Hypothalamus (tissue), 51 donors: ENCODE measurements at places on chromosomes 4 and X.

- DNase-seq = no peak
Observed at GRCh38 chr4:159484864-159485263, 382.0 kb downstream of the RAPGEF2 start.

DNA sequence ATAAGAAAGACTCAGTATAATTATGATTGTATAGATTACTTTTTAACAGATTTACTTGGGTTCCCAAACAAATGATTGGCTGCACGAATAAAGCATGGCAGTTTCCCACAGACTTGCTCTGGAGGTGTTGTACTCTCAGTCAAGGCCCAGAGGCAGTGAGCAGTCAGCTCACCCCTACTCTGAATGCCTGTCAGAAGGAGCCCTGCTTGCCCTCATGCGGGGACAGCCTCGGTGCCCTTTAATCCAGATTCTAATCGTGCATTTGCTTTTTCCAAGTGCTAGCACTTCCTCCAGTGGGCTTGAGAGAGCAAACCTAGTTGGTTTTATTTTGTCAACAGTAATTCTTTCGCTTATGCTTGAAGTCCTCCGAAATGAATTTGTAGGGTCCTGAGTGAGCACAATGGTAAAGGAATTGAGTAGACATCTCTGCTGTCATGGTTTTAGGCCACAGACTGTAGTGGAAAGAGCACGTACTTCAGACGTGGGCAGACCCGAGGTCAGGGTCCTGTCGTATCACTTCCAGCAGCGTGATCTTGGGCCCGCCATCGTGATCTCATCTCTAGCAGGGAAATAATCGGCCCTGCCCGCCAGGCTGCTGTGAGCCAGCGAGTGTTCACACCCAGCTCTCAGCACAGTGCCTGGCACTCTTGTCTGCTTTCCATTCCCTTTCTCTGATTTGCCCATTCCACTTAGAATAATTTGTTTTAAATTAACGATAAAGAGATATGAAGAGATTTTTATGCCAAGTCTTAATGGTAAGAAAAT is 48.3 kb downstream of the GRK4 start:
- DNase-seq = no peak

DNA sequence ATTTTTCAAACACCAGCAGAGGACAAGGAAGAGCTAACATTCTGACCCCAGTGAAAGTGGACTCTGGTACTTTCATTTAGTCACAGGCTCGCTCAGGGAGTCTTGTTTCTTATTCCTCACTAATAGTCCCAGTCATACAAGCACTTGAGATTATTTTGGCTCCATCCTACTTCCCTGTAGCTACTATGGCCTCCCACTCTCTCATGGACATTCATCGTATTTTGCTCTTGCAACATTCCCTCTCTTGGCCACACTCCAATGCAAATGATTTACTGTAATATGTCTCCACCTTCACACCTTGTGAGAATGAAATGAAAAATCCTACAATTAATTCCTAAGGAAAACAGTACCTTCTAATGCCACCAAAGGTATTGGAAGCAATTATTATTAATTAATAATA is 21.3 kb downstream of the PLRG1 start:
- DNase-seq = no peak

- no peak for DNase-seq
Observed at GRCh38 chr4:160956875-160957274, 1206.9 kb downstream of the FSTL5 start.

GRCh38 chr4:90227177-90227576 is 100.0 kb downstream of the CCSER1 start:
- DNase-seq = no peak

GRCh38 chr4:26877961-26878360 is 17.3 kb downstream of the STIM2 start:
- DNase-seq = no peak

DNA sequence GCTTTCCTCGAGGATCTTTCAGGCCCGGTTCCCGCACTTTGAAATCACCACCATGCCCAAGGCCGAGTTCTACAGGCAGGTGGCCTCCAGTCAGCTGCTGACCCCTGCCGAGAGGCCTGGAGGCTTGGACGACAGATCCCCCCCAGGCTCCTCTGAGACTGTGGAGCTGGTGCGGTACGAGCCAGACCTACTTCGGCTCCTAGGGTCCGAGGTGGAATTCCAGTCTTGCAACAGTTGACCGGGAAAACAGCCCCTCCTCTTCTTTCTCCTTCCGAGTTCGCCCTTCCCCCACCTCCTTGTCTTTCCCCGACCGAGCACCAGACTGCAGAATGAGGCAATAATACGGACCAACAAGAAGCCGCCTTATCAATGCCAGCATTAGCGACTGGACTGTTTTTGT is 54.4 kb downstream of the ELF4 start:
- DNase-seq = no peak

- no peak for DNase-seq
Observed at GRCh38 chr4:20831746-20832145, 131.5 kb downstream of the PACRGL start.

- no peak for DNase-seq
Observed at GRCh38 chr4:76341063-76341462, 34.5 kb downstream of the STBD1 start.

DNA sequence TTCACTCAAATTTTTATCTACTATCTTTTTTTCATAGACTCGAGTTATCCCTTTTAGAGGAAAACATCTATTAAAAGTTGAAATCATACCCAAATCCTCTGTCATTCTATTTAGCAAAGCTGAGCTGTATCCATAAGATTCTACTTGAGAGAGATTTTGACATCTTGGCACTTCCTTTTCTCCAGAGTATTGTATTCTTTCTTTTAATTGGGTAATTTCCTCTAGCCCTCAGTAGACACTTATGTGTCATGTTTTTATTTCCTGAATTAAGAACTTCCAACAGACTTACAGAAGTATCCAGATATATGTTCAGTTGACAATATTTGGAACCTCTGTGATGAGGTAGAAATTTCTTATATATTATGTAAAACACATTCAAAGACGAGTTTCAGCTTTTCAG is 201.6 kb upstream of the NR3C2 start:
- no peak for DNase-seq

DNA sequence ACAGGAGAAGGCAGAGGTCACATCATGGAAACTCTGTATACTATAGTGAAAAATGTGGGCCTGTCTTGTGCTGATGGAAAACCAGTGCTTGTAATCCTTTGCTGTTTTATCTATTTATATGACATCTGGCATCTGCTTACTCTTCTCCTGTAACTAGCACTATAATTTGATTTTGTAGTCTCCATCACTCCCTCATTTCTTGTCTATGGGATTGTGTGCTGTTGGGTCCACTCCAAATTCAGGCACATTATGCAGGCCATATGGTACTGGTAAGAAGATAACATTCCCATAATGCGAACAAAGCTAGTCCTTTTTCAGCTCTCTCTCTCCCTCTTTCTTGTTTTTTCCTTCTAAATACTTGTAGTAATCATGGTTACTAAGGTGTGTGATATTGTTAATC is 581.2 kb upstream of the IGFBP7 start:
- no peak for DNase-seq

DNA sequence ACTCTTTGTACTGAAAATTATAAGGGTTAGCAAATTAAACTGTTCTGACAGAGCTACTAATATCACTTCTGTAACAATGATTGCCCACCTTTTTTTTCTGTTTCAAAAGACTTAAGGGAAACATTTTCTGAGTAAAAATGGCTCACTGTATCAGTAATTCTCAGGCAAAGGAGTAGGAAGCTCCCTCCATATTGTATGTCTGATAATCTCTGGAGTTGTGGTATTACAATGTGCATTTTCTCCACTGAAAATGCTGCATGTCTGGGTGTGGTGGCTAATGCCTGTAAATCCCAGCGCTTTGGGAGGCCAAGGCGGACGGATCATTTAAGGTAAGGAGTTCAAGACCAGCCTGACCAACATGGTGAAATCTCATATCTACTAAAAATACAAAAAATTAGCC is 4.4 kb upstream of the STAP1 start:
- DNase-seq = no peak

DNA sequence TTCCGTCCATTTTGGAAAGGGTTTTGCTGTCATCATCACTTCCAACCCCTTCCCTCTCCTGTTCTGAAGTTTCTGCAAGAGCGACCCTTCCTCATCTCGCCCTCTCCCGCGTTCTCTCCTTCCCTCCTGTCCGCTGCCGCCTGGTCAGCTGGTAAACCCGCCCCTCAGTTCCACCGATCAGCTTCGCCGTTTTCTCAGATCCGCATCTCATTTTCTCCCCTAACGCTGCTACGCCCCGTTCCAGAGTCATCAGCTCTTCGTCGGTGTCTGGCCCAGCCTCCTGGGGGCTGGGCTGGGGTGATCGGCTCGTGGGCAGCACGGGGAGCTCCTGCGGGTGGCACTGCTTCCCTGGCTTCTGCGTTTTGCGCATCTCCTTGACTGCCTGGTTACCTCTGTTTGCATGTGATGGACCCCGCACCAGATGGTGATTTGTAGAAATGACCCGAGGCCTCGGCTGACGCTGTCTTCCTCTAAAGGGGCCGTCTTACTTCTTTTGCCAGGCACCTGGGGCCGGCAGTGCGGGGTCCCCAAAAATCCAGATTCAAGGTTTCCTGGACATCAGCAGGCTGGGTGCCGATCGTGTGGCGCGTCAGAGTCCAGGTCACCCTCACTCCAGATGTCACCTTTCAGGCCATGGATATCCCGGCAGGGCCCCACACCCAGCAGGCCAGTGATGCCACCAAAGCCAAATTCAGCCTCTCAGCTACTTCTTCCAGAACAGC is 13.4 kb downstream of the CTBP1 start:
- no peak for DNase-seq

GRCh38 chr4:185257694-185258093 is 48.3 kb downstream of the SNX25 start:
- no peak for DNase-seq

DNA sequence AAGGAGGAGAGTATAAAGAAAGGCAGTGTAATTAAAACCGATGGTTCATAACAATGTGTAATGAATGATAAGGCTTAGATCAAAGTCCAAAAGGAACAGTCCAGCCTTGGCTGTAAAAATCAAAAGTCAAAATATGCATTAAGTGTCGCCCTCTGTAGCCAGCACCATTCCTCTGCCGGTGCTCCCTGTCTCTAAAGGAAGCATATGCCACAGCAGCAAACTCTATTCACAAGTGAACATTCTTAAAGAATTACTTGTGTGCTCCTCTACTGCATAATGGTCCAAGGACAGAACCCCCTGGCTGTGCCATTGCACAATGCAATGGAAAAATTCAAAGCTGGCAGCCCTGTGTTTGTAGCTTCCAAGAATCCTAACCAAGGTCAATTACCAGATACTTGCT is 16.3 kb upstream of the MBNL3 start:
- DNase-seq = no peak

DNA sequence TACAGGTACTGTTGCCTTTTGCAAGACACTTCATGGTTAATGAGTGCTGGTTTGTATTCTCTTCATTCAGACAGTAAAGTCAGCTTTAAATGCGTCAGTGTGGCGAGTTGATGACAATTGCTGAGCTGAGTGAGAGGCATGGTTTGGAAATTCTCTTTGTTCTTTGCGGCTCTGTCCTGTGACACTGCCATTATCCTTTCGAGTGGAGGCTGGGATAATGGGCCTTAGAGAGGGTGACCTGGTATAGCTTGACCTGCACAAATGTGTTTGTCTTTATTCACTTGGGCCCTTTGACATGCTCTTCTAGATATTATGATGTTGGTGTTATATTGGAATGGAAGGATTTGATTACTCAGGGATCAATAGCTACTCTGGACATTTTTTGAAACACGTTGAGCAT is 208.5 kb upstream of the FAT1 start:
- DNase-seq = no peak

DNA sequence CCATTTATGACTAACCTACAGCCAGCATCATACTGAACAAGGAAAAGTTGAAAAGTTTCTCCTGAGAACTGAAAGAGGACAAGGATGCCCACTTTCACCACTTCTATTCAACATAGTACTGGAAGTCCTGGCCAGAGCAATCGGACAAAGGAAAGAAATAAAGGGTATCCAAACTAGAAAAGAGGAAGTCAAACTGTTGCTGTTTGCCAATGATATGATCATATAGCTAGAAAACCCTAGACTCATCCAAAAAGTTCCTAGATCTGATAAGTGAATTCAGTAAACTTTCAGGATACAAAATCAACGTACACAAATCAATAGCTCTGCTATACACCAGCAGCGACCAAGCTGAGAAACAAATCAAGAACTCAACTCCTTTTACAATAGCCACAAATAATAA is 64.5 kb downstream of the CENPC start:
- no peak for DNase-seq

- no peak for DNase-seq
Observed at GRCh38 chr4:78722320-78722719, 53.8 kb upstream of the BMP2K start.

DNA sequence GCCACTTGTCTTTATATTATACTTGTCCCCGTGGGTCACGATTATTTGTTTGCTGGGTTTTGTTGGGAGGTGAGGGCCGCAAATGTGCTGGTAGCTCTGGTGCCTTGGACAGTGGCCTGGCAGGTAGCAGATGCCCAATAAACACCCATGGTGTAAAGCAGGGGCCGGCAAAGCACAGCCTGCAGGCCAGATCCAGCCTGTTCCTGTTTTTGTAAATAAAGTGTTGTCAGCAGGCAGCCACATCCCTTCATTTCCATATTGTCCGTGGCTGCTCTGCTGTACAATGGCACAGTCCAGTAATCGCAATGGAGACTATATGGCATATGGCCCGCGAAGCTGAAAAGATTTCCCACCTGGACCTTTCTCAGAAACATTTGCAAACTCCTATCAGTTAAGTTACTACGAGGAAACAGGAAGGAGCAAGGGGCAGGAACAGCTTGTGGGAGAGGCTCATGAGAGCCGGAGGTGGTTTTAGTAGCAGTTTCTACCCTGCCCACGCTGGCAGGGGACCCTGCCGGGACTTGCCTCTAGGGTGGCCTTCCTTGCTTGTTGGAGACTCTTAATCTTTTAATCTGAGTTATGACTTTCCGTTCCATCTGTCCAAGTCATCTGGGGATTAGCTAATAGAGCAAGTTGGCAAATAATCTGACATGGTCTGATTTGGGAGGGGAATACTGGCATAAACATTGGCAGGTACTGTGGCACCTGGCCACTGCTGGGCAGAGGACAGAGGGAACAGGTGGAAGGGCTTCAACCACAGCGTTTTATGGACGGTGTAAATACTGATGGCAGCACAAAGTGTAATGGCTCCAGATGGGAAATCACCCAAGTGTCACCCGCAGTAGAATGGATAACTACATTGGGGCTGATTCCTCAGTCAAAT is 19.6 kb downstream of the CLCN4 start:
- no peak for DNase-seq

GRCh38 chr4:73731968-73732610 is 8.3 kb upstream of the CXCL8 start:
- no peak for DNase-seq

- DNase-seq = no peak
Observed at GRCh38 chrX:15882704-15883539, 28.3 kb upstream of the AP1S2 start.

GRCh38 chr4:132540797-132541196 is 608.3 kb upstream of the PCDH10 start:
- DNase-seq = no peak

GRCh38 chr4:169305651-169306050 is 34.9 kb upstream of the SH3RF1 start:
- no peak for DNase-seq

- no peak for DNase-seq
Observed at GRCh38 chr4:6335040-6335590, 65.5 kb downstream of the WFS1 start.
